ENCODE measurements at places on chromosomes 2 and 18.

GRCh38 chr18:8413751-8414150 lies 195.5 kb upstream of the RAB12 start:
- DNase-seq, result no peak

- no peak for DNase-seq
These were observed 513.3 kb downstream of the LRRTM4 start for GRCh38 chr2:77008853-77009252.

DNA sequence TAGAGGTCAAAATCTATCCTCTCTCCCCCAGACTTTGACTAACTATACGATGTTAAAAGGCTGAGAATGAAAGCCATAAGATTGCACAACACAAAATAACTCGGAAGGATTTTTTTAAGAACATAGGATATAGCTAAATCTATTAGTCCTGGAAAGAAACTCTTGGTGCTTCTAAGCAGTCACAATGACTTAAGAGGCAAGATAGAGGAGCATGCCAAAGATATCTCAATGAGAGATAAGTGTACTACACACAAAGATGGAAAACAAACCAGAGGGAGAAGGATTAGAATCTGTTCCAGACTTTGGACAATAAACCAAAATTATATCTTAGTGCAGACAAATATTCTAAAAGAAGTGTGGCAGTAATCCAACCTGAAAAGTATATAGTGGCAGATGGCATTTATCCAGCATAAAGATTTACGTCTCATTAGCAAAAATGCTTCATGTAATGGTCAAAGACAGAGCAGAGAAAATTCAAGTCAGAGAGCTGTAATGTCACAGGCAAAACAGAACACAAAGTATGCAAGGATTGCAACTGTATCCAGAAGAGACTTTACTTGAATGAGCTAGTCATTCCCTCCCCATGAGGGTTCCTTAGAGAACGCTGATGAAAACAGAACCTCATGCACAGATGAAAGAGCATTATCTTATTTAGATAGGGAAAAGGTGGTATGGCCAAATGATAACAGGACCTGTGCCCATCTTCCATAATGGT lies 28.8 kb upstream of the EVA1A start:
- DNase-seq, result no peak

DNA sequence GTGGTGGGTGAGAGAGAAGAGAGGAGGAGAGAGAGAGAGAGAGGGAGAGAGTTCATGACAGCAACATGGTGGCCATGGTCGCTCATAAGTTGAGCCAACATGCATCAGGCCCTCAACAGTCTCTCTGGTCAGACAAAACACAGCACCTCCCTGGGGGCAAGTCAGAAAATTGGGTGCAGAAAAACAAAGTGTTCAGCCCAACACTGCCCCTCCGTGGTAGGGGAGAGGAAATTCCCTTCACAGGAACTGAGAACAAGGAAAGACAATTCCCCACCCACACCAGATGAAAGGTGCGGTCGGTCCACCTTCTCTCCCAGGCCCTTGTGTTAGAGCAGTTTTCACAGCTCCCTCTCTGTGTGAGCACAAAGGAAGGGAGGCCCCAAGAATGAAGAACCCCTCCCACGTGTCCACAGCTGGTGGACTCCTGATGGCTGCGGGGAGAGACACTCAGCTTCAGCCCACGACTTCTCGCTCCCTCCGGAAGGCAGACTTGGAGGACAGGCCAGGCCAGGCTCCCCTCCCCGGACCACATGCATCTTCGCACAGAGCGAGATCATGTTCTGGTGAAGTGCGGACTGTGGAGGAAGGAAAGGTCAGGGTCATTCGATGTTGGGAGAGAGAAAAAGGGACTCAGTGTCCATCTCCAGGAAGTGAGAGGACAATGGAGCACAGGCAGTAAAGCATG lies 181.7 kb downstream of the ANAPC1 start:
- DNase-seq, result no peak

DNA sequence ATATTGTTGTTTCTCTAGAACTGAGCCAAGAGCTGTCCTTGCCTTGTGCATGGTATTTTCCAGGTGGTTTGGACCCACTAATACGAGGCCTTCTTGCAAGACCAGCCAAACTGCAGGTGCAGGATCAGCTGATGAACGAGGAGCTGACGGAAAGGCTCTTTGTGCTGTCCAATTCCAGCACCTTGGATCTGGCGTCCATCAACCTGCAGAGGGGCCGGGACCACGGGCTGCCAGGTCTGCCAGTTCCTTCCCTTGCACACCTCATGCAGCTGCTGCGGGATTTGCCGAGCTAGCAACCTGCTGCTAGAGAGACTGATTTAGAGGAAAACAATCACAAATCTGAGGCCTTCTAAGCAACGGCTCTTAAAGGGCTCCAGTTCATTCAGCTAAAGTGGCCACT lies 74.5 kb downstream of the TPO start:
- DNase-seq, result no peak

GRCh38 chr2:52639692-52640091 lies 1127.9 kb upstream of the CHAC2 start:
- no peak for DNase-seq

DNA sequence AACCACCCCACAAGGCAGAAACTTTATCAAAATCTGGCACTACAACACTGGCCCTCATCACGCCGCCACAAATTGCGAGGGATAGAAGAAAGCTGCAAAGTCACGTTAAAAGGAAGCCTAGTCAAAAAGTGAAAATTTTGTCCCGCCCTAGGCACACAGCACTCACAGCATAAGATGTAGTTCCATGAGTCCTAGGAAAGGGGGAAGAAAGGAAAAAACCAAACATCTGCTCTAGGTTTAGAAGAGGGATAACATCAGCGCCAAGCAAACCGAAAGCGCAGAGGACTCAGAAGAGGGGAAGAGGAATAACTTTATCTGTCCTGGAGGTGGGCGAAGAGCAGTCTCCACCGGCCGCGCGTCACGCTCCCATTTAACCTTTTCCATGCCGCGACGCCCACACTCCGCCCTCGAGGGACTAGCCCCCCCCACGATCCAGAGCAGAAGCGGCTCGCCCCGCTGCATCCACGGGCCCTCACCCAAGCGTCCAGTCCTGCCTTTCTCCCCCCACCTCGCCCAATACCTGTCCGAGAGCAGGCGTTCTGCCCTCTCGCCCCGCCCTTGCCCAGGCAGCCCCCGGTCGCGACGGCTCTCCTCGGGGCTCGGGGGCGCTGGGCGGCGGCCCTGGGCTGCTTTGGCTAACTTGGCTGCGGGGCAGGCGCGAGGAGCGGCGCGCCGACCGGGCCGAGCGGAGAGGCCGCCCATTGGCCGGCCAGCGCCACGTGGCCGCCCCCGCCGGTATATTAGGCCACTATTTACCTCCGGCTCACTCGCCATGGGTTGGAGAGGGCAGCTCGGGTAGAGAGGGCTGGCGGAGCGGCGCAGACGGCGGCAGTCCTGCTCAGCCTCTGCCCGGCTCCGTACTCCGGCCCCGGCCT lies at the start of gene HOXD1:
TSS of gene HOXD1 (plus strand) at position 770 of the 875 bp plus-strand sequence. CDS start 134 bp downstream, outside the sequence.
- no peak for DNase-seq

GRCh38 chr18:26039203-26039602 lies 51.2 kb downstream of the SS18 start:
- DNase-seq, result no peak

DNA sequence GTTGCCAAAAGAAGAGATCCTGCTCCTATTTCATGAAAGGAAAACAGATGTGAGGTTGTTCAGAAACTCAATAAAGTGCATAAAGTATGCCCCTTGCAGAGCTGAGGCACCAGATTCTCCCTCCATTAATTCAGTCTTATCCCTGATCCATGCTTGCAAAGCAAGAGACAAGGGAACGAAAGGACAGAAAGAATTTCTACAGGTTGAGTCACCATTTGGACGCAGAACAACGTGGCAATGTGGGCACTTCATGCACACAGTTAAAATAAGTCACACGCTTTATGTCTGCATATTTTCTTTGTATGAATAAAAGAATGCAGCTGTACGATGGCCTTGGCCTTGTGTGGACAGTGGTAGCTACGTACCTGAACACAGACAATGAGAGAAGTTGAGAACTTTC lies 321.7 kb upstream of the REV1 start:
- DNase-seq, result no peak

DNA sequence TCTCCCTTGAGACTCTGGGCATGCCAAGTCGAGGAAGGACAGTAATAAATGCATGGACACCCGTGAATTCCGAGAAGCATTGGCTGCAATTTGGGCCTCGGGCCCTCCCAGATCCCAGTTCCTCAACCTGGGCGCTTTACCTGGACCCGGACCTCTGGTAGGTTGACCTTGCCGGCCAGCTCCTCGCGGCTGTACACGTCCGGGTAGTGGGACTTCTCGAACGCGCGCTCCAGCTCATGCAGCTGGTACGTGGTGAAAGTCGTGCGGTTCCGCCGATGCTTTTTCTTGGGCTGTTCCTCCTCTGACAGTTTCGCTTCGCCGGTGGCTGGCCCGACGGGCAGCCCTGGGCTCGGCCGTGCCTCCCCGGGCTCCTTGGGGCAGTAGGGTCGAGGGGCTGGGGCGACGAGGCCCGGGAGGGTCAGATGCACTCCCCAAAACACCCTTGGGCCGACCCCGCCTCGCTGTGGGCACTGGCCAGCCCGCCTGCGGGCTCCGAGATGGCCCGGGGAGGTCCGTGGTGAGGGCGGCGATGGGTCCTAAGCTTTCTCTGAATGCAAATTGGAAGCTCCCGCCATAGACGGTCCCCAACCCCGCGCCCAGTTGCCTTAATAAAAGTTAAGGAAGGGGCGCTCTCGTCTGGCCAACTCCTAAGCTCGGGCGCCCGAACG lies 899 bp downstream of the RAX start:
- no peak for DNase-seq

GRCh38 chr2:234680688-234681619 lies 184.1 kb upstream of the ARL4C start:
- DNase-seq, result no peak

- DNase-seq, result no peak
These were observed 137.3 kb upstream of the PID1 start for GRCh38 chr2:229408356-229408755.

- no peak for DNase-seq
These were observed 59.9 kb downstream of the NAT8 start for GRCh38 chr2:73582364-73582763.

- DNase-seq, result no peak
These were observed 50.1 kb upstream of the KCNH7 start for GRCh38 chr2:162888652-162889051.

DNA sequence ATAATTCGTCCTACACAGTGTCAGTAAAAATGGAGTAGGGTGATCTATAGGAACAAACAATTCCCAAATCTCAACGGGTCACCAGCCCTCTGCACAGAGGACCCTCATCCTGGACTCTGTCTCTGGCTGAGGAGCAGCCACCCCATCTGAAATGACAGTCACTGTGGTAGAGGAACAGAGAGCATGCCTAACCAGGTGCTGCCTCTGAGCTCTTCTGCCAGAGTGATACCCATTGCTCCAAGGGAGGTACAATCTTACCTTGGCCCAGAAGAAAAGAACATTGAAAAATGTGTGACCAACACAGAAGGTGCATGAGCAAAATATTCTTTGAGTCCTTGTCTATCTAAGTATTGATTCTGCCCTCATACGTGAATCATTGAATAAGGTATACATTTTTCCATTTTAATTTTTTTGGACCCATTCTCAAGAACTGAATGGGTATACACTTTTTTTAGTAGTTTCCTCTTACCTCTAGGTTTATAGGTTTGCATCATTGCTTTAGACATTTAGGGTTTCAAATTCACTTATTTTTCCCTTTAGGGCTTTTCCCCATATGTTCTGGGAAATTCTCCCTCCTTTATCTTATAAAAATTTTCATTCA lies 8.7 kb downstream of the SP140 start:
- no peak for DNase-seq

DNA sequence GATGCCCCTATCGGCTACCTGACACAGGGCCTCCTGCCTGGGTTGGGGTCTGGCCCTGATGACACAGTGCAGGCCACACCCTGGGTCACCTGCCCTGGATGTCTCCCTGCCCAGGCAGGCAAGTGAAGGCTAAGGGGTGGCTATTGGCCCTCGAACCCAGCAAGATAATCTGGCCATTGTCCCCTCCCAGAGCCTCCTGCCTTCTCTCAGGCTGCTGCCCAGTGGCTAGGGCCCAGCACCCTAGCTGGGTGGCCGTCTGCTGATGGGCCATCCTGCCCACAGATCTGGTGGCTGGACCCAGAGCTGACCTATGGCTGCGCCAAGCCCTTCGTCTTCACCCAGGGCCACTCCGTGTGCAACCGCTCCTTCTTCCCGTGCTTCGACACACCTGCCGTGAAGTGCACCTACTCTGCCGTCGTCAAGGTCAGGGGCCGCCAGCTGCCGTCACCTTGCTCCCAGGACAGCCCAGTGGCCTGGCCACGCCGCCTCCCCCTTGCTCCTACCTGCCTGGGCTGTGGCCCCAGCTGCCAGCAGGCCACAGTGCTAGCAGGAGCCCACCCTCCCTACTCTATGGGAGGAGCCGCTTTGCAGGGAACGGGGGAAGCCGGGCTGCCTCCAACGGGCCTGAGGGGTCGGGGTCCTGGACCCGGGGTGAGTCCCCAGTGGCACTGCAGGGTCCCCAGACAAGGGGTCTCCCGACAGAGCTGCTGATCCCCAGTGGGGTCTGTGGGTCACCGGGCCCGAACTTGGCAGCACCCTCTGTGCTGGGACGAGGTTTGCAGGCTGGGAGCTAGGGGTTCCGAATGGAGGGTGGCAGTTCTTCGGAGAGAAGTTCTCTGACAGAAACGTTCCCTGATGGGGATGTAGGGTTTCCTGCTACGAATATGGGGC lies 4.1 kb downstream of the RNPEPL1 start:
- DNase-seq, result no peak

DNA sequence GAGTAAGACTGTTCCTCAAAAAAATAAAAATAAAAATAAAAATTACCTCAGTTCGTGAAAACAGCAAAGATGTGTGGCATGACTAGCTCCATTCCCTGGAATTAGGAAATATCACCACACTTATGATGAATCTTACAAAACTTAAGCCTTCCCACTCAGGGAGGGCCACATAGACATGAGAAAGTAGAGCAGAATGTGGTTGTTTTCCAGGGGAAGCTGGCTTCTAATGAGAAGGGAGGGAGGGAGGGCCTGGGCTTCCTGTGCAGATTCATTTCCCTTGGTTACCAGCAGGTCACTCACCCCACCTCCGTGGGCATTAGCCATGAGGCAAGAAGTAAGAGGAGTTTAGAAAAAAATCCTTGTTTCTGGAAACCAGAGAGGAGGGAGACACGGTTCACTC lies 95.9 kb upstream of the RMDN2 start:
- DNase-seq, result no peak

- DNase-seq, result no peak
These were observed 24.2 kb upstream of the MCFD2 start for GRCh38 chr2:46939626-46940359.

DNA sequence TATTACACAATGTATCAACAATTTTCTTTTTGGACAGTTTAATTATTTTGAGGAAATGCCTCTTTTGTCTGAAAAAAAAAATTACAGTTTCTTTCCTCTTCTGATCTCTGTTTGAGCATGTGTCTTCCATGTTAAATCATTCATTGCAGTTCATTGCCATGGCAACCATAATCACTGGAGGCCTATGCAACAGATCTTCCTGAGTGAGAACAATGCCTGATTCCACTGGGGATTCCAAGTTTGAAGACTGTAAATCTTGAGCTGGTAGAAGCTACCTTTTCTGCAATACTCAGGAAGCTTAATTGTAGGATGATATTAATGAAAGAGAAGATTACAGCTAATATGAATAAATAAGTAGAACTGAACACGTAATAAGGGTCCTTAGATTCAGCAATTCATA lies 721.4 kb upstream of the CNTNAP5 start:
- no peak for DNase-seq

- DNase-seq, result no peak
These were observed 5.0 kb upstream of the MYO5B start for GRCh38 chr18:50199921-50200320.

- no peak for DNase-seq
These were observed 1.5 kb downstream of the CREB1 start for GRCh38 chr2:207531032-207531952.

Data from stimulated activated CD8-positive, alpha-beta memory T cell treated with anti-CD3 and anti-CD28 coated beads, Interleukin-2, amount 100 ng/mL, for 1 hour (primary cell).